ENCODE measurements at places on chromosomes 1 and 21.

- no peak for DNase-seq
These were observed 13.2 kb downstream of the PDXK start for GRCh38 chr21:43731891-43732711.

GRCh38 chr1:84851839-84852238 is 41.2 kb downstream of the LPAR3 start:
- no peak for DNase-seq

- DNase-seq, result no peak
These were observed 73.3 kb downstream of the CNIH3 start for GRCh38 chr1:224689374-224689773.

GRCh38 chr1:99115231-99115630 is 110.6 kb upstream of the PLPPR5 start:
- no peak for DNase-seq

DNA sequence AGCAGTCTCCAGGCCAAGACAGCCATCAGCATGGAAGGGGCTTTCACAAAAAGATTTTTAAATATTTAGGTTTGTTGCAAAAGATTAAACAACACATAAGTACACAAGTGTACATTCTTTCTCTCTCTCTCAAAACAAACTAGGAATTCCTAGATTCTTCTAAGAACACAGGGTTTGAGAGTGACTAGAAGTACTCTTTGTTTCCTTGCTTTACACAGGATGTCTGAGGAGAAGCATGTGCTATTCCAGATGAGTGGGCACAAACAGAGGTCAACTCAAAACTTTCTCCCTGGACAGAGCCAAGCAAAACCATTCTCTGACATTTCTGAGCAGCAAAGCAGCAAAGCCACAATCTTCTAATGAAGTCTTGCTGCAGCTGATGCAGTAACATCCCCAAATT is 210.6 kb upstream of the HOOK1 start:
- DNase-seq, result no peak

DNA sequence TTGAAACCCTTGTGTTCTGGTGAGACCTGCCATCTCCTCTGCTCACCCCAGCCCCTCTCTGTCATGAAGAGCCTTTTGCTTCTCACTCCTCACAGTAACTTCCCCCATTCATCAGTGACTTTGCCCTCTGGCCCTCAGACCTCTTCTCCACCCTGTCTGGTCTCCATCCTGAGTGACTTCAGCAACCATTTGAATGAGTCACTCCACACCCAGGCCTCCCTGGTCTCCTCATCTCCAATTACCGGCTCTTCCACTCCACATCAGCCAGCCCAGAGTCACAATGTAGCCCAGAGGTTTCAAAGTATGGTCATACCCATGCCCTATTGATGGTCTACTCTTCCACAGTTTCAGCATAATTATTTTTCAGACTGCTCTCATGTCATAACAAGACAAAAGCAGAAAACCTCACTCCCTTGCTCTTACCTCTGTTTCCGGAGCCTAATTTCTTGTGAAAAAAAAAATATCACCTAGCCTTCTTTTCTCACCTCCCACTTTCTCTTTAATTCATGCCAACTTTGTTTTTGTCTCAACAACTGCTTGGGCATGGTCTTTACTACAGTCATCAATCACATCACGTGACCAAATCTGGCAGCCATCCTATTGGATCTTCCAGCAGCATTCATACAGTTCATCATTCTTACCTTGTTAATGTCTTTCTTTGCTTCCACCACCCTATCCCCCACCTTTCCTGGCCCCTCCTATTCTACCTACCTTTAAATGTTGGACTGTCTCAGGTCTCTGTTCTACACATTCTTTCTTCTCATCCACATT is 35.6 kb upstream of the NEK7 start:
- DNase-seq, result no peak

DNA sequence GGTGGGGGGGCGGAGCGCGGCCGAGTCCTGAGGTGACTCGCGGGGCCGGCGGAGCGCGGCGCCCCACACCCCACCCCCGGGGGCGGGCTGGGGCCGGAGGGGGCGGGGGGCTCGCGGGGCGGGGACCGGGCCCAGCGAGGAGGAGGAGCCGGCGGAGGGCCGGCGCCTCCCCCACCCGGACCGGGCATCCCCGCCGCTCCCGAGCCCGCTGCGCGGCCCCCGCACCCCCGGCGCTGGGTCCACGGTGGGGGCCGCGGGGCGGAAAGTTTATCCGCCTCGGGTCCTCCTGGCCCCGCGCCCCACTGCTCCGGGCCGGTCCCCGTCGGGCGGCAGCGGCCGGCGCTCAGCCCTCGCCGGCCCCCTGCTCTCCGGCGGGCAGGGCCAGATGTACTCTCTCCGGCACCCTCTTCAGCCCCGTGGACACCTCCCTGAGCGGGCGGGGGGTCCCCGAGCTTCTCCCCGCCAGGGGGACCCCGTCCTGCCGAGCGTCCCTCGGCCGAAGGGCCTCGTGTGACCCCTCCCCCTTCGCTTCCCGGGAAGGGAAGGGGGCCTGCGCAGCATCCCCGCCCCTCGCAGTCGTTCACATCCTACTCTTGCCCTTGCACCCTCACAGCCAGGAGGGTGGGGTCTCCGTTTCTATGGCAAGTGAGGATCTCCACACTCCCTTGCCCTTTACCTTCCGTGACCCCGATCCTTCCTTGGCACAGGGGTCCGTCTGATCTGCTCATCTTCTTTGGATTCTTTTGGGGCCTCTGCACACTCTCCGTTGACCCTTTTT is 663 bp downstream of the CAMTA1 start:
- DNase-seq, result peak; percentile 3

GRCh38 chr1:55718758-55719671 is 503.9 kb upstream of the USP24 start:
- DNase-seq, result no peak

DNA sequence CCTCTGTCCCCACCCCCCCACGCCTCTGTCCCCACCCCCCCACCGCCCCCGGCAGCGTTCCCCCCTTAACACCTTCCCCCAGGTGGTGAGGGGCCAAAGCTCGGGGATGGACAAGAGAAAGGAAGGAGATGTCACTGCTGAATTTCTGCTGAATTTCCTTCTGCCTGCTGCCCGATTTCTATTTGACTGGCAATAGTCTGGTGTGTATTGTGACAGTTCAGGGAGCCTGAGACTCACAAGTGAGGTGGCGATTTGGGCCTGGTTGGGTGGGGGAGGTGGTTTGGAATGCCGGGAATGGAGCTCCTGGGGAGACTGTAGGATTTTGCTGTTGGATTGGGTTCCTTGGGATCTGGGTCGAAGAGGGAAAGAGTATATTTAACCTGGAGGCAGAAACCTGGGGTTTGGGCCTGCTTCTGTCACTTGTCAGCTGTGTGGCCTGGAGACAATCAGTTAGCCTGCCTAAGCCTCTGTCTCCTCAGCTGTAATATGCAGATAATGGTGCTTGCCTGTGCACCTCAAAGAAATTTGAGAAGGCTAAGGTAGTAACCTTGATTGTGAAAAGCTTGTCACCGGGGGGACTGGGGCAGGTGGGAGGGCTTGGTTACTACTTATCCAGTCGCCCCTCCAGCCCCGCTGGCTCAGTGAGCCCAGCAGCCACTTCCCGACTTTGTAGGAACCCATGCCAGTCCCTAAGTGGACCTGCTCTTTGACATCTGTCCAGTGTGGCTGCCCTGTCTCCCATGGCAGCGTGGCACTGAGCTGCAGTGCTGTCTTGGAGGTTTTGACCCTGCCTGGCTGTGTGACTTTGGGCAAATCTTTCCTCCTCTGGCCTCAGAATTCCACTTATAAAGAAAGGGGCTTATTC is 7.7 kb upstream of the LMNA start:
- no peak for DNase-seq

DNA sequence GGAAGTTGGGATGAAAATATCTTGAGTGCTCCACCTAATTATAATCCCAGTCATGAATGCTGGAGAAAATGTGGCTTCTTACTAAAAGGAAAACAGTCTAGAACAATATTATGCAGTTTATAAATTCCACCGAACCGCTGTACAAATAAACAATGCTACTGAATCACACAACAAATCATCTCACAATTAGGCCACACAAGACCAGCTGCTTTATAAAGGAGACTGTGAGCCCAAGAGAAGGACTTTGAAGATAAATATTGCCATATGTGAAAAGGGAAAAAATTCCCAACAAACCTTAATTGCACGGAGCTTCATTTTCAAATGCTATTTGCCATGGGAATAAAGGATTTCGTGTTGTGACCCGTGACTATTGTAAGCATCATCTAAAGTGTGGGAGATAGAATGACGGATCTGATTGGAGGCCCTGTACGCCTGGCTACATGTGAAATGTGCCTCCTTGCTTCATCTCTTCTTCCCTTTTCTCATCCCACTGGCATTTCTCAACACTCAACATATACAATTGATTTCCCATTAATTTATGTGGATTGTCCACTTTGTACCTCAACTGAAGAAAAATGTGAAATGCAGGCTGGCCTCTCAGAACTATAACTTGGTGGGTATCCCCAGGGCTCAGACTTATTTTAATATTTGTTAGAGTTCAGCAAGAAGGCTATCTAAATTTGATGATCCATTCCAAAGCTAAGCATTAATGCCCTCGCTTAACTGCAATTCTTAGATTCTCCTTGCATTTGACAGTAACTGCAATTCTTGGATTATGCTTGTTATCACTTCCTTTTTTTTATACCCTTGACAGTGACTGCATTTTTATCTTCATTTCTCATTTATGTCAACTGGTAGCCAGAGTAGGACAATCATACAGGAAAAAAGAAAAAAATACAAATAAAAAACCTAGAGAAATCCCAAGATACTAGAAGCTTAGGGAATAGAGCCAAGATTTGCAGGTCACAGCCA is 122.3 kb downstream of the TGFB2 start:
- DNase-seq, result no peak
